Neuronal stem cell (in vitro differentiated cells): ENCODE measurements at places on chromosomes 12 and 14.
A peak's percentile ranks its signal among the peaks of the same experiment; 100 is the strongest.

GRCh38 chr12:49652921-49653520 is 29.7 kb downstream of the PRPF40B start:
- no peak for DNase-seq

DNA sequence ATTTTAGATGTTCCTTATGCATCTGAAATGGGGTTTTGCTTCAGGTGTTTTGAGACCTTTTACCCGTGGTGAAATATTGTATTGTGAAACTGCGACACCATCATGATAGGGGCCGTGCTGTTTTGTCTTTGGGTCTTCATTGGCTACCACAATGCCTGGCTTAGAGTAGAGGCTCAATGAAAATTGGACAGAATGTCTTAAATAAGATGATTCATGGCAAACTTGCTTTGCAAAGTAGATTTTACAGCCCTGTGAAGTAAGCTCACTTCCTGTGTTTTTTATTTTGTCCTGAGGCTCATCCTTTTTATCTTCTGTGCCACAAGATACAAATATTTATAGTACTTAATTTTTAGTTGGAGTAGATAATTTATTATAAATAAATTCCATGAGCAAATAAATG is 111.3 kb upstream of the FRMD6 start:
- no peak for DNase-seq

GRCh38 chr12:32627976-32628375 is 51.1 kb upstream of the DNM1L start:
- no peak for DNase-seq

- DNase-seq, result no peak
Measured at GRCh38 chr12:11539156-11539555, 110.3 kb upstream of the ETV6 start.

DNA sequence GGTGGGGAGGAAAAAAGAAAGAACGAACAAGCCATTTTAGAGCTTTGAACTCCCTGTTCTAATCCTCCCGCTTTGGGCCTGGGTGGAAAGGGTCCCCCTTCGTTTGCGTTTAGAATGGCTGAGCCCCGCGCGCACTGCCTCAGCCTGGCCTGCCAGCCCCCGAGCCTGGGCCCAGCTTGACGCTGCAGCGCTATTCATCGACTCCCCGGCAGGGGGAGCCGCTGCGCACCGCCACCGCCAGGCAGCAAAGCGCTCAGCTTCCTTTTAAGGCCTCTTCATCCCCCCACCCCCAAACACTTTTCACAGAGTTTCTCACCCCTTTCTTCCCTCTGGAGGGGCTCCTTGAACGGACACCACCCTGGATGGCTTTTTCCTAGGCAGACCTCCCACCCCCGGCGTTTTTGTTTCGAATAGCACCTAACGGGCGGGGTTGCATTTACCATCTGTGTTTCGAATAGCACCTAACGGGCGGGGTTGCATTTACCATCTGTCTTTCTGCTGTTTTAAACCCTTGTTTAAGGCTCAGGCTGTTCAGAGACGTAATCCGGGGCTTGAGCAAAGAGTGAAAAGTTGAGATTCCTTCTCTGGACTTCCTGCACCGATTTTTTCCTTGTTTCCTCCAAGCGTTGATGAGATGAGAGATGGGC is 56.4 kb upstream of the PIWIL1 start:
- DNase-seq, result peak; percentile 23

- no peak for DNase-seq
Measured at GRCh38 chr12:18153826-18154225, 63.8 kb upstream of the RERGL start.

- DNase-seq, result no peak
Measured at GRCh38 chr14:101584055-101584859, 23.0 kb downstream of the DIO3 start.

DNA sequence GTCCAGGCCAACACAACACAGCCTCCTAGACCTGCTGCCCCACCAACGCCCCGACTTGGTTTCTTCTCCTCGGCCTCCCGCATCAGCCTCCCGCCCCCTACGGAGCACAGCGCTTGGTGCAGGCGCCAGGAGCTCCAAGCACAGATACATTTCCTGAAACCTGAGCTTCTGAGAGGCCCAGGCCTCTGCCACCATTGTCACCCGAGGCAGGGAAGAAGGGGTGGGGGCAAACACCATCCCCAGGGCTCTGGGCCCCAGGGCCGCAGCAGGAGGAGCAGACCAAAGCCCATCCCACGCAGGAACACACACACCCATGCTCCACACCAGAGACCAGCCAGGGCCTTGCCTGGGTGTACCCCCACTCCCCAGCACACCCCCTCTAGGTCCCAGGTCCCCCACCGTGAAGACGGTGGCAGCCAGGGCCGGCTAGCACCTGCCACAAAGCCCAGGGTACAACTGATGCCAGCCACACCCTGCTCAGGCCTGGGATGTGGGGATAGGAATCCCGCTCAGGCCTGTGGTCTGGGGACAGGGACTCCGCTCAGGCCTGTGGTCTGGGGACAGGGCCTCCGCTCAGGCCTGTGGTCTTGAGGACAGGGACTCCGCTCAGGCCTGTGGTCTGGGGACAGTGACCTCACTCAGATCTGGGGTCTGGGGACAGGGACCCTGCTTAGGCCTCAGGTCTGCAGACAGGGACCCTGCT is 5.4 kb downstream of the JAG2 start:
- no peak for DNase-seq

DNA sequence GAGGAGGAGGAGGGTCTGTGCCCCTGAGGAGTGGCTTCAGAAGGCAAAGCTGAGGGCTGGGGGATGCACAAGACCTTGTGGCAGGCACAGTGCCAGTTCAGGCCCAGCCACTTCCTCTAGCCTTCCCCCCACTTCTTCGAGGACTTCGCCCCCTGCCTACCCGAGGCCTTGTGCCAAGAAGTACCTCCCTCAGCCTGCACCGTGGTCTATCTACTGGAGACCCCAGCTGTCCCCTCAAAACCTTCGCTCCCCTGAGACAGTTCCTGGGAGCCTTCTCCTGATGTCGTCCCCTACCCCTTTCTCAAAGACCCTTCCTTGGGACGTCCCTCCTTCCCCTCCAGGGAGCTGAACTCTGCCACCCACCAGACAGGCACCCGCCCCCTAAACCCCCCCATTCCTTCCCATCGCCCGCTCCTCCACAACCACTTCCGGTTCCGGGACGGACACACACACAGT is 604 bp downstream of the ZNF384 start:
- DNase-seq, result no peak

DNA sequence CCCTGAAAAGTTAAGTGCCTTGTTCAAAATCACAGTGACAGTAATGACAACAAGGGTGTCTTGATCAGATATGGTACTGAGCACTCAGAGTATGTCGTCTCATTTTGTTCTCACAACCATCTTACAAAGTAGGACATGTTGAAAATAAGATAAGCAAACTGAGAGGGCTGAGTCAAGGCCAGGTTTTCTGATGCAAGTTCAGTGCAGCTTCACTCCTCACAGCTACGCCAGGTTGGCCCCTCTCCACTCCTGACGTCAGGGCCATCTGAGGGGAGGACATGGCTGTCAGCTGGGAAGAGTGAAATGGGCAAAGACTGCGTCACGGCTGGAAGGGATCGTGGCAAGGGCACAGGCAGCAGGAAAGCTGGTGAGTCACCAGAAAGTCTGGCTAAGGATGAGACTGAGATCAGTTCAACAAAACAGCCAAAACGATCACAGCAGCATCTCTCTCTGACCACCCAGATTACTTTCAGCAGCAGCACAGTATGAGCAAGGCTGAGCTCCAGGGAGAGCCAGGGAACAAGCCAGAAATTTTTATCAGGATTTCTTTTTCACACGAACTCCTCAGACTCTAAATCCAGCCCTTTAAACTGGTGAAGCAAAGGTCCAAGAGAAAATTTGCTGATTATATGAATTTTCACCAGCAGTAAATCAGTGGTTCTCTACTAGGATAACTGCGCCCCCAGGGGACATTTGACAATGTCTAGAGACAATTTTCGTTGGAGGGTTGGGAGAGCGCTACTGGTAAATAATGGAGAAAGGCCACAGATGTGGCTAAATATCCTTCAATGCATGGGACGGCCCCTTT is 297.9 kb upstream of the AMIGO2 start:
- no peak for DNase-seq

GRCh38 chr12:69105101-69105962 is 134.0 kb upstream of the CPSF6 start:
- no peak for DNase-seq

- DNase-seq, result no peak
Measured at GRCh38 chr14:30240685-30241084, 313.0 kb upstream of the PRKD1 start.

DNA sequence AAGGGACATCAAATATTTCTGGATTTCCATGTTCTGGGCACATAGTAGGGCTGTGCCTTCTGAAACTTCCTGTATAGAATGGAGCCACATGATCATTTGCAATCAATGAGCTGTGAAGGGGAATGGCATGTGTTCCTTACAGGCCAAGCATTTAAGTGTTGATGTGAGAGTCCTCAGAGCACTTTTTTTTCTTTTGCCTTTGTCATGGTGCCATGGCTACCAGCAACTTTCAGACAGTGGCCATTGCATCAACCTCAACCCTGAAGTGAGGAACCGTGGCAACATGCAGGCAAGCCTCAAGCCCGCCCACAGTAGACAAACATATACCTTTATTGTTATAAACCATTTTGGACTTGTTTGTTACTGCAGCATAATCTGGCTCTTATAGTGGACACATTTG is 948.1 kb downstream of the NRXN3 start:
- DNase-seq, result no peak

DNA sequence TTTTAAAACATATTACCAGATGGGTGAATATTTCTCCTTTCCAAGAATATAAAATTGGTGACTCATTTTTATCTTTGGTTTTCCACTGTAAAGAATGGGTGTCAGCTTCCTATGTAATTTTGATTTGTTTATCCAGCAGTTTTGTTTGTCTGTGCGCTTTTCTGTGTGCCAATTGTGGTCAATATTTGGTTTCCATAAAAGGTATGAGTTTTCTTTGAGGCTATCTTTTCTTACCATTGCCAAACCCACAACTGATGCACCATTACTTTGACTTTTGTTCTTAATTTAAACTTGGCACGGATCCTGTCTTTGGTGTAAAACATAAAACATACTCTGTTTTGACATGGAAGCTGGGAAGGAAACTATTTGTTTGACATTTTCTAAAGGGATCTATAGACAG is 78.8 kb upstream of the NAV3 start:
- DNase-seq, result no peak

DNA sequence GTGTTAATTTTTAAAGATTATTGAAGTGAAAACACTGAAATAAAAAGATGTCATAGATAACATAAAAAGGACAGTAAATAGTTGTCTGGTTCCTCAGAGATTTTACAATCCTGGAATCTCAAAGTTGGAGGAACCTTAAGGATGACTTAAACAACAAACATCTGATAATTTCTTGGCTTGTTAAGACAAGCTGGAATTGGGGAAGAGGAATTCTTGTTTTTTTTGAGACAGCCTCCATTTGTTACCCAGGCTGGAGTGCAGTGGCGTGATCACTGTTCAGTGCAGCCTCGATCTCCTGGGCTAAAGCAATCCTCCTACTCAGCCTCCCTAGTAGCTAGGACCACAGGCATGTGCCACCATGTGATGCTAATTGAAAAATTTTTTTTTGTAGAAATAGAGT is 2.3 kb downstream of the ZNF410 start:
- no peak for DNase-seq

DNA sequence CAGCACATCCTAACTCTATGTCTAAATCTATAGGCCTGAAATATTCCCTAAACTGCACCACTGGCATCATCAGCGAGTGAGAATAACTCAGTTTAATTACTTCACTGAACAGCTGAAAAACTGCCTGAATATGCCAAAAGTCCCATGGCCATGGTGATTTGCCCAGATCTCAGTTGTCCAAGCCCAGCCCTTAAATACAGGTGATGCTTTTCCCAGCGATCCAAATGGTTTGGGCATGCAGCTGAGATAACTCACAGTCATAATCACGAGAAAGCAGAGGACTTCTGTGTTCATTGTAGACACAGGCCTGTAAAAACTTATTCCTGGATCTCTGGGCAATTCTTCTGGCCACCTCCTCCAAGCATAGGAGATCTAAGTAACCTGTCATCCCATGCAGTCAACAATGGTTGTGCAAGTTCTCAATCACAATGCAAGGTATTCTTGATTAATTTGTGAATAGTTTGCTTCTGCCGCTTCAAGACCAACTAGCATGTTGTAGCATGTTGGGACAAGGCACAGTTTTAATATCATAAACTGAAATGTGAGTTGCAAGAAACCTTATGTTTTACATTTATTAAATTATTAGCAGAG is 40.5 kb downstream of the DUSP6 start:
- DNase-seq, result no peak

GRCh38 chr14:66045572-66046021 is 440.6 kb upstream of the CCDC196 start:
- DNase-seq, result no peak

DNA sequence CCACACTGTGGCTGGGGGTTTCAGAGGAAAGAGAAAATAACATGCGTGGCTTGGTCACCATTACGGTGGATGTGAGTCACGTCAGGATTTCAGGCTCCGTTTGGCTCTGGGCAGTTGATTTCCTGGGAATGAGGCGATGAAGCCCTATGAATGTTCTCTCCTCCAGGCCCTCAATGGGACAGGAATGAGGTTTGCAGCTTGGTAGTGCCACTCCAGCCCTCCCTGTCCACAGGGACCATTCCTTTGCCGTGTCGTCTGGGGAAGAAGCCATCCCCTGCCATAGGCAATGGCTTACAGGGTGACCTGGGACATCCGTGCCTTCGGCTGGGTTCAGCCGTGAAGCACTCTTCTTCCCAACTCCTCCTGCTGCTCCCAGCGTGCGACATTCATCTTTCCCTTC is 95.0 kb downstream of the FBXL14 start:
- DNase-seq, result no peak

GRCh38 chr14:104285508-104285840 is 147.1 kb downstream of the KIF26A start:
- DNase-seq, result no peak

- DNase-seq, result no peak
Measured at GRCh38 chr12:123991372-123991951, 18.4 kb downstream of the ZNF664 start.

DNA sequence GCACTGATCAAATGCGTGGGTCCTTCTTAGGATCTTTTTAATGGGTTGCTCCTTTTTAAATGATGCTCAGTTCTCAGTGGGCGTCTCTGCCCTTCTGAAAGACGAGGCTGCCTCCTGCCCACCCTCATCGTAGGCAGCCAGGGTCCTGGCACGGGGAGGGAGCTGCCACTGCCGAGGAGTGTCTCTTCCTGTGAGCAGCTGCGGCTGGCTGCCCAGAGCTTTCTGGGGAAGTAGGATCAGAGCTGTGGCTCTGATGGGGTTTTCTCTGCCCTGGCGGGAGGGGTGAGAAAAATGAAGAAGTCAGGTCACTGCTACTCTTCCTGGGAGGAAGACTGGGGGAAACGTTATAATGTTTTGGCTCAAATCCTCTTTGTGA is 31.1 kb upstream of the BEGAIN start:
- no peak for DNase-seq

- DNase-seq, result no peak
Measured at GRCh38 chr14:104477117-104477623, 102.4 kb upstream of the C14orf180 start.

GRCh38 chr12:29552324-29552927 is 54.9 kb upstream of the OVCH1 start:
- DNase-seq, result peak; percentile 40
